Mesangial cell (primary cell): ENCODE measurements at places on chromosomes 2 and 18. TPM values are rescaled to one million over a fixed set of nuclear protein-coding genes. Genes with fewer than 3 reads are reported as not detected.

Gene NT5C1B
- not detected in 2 replicates for total RNA-seq

Gene UCN
- 0.65 and 0.76 TPM in 2 replicates for total RNA-seq

Gene BCL11A
- total RNA-seq, result 3.6 and 5.6 TPM in 2 replicates

Gene CCDC68
- total RNA-seq, result 1.0 and 2.6 TPM in 2 replicates

Gene IKZF2
- total RNA-seq, result 1.3 and 4.2 TPM in 2 replicates

Gene PROKR1
- not detected in 2 replicates for total RNA-seq

Gene RAD51AP2
- under 0.01 TPM in 1 of 2 replicates, not detected in the other for total RNA-seq

Gene CD8B
- total RNA-seq, result not detected in 2 replicates

Gene FAM237A
- total RNA-seq, result not detected in 2 replicates

Gene REG3A
- total RNA-seq, result not detected in 2 replicates

Gene TMEM18
- 12.4 and 16.9 TPM in 2 replicates for total RNA-seq

Gene RGPD4
- not detected in 2 replicates for total RNA-seq

Gene SP140
- 0.25 and 0.98 TPM in 2 replicates for total RNA-seq

Gene MBOAT2
- 20.8 and 28.8 TPM in 2 replicates for total RNA-seq

Gene PLCL1
- under 0.01 and 0.51 TPM in 2 replicates for total RNA-seq

Gene TTC32
- 4.4 and 10.1 TPM in 2 replicates for total RNA-seq

Gene EVA1A
- 80.2 and 109 TPM in 2 replicates for total RNA-seq

Gene ABCG8
- total RNA-seq, result not detected in 2 replicates

Gene CHN1
- 10.8 and 18.7 TPM in 2 replicates for total RNA-seq

Gene CHRNG
- not detected in 2 replicates for total RNA-seq

Gene MCM6
- 16.4 and 45.5 TPM in 2 replicates for total RNA-seq

Gene SMAD2
- 36.6 and 47.9 TPM in 2 replicates for total RNA-seq

Gene DIPK1C
- total RNA-seq, result 0.13 TPM in 1 of 2 replicates, not detected in the other

Gene REG1B
- not detected in 2 replicates for total RNA-seq

Gene STAT4
- total RNA-seq, result under 0.01 and 0.38 TPM in 2 replicates

Gene DSG4
- total RNA-seq, result under 0.01 TPM in 1 of 2 replicates, not detected in the other

Gene PLB1
- 0.81 and 2.9 TPM in 2 replicates for total RNA-seq

Gene GAREM1
- total RNA-seq, result 2.1 and 5.2 TPM in 2 replicates

Gene ANKRD30BL
- total RNA-seq, result 0.13 TPM in 1 of 2 replicates, not detected in the other

Gene OTOS
- not detected in 2 replicates for total RNA-seq

Gene SFXN5
- total RNA-seq, result 7.0 and 10.3 TPM in 2 replicates

Gene ANKZF1
- total RNA-seq, result 22.0 and 25.9 TPM in 2 replicates

Gene NEU2
- total RNA-seq, result not detected in 2 replicates

Gene CLASP1
- total RNA-seq, result 26.2 and 33.6 TPM in 2 replicates

Gene ESPNL
- total RNA-seq, result 1.3 and 2.2 TPM in 2 replicates

Gene DLX1
- 0.16 TPM in 1 of 2 replicates, not detected in the other for total RNA-seq

Gene BOLL
- total RNA-seq, result not detected in 2 replicates

Gene COL4A3
- total RNA-seq, result under 0.01 and 0.76 TPM in 2 replicates

Gene UGT1A9
- 0.13 and 0.16 TPM in 2 replicates for total RNA-seq

Gene POTEI
- not detected in 2 replicates for total RNA-seq

Gene DYSF
- total RNA-seq, result 18.1 and 37.0 TPM in 2 replicates

Gene FOXD4L1
- total RNA-seq, result not detected in 2 replicates

Gene IL1A
- not detected in 2 replicates for total RNA-seq

Gene CFAP65
- total RNA-seq, result 0.13 TPM in 1 of 2 replicates, not detected in the other

Gene PLEK
- under 0.01 TPM in 1 of 2 replicates, not detected in the other for total RNA-seq

Gene PLEKHH2
- total RNA-seq, result 2.8 and 8.2 TPM in 2 replicates

Gene SPHKAP
- total RNA-seq, result under 0.01 and 0.13 TPM in 2 replicates

Gene PTH2R
- total RNA-seq, result 2.3 TPM in 1 of 2 replicates, not detected in the other

Gene IL18R1
- 0.49 and 0.51 TPM in 2 replicates for total RNA-seq

Gene KCNK3
- total RNA-seq, result 0.49 and 1.4 TPM in 2 replicates

Gene COLEC12
- total RNA-seq, result 1.6 and 9.4 TPM in 2 replicates

Gene EIF4E2
- 59.1 and 85.1 TPM in 2 replicates for total RNA-seq

Gene HNMT
- 0.33 and 1.6 TPM in 2 replicates for total RNA-seq
